ENCODE measurements at places on chromosomes 3 and 15.
A peak's percentile ranks its signal among the peaks of the same experiment; 100 is the strongest.

GRCh38 chr15:31016446-31016915, 25.1 kb upstream of the MTMR10 start:
- DNase-seq: no peak

GRCh38 chr15:40763801-40764628, at the start of gene GCHFR:
GCHFR (plus strand) TSS chr15:40764068; CDS start chr15:40764181, 113 bp downstream.
- DNase-seq: peak; percentile 19

- no peak for DNase-seq
Observed at GRCh38 chr3:123540285-123540684, 44.6 kb downstream of the HACD2 start.

GRCh38 chr15:90482124-90483011, 47.4 kb upstream of the CRTC3 start:
- DNase-seq: peak; percentile 51

- DNase-seq: no peak
Observed at GRCh38 chr3:129184396-129184657, 631 bp upstream of the CNBP start.

DNA sequence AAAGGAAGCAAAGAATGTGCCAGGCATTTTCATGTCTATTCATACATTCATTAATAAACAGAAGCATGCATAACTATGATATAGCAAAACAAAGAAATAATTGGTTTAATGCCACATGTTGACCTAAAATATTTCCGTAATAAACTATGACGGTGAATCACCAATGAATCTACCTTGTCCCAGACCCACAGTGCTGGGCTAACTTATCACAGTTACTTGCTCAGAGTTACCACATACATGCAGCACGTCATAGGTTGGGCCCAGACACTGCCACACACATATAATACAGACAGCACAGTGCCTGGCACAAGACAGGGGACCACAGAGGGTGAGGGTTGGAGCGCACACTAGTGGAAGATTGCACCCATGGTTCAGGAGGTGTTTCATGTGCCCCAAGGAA, 86.9 kb downstream of the ATP1B3 start:
- DNase-seq: no peak

DNA sequence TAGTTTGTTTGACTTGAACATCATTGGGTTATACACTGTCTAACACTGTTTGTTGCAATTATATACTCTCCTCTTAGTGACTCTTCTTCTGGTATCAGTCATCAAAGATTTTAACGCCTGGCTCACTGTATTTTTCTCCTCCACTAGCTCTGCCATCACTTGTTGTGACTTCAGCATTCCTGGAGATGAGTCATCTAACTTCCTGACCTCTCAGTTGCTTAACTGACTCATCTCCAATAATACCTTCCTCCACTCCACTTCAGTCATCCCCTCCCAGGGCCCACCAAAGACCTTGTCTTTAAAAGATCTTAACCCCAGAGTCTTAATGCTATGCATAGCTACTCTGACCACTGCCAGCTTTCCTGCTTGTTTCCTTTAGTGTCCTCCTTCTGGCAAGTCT, 28.6 kb upstream of the CLSTN2 start:
- DNase-seq: no peak

GRCh38 chr15:47460795-47461573, 256.3 kb upstream of the SEMA6D start:
- DNase-seq: no peak

DNA sequence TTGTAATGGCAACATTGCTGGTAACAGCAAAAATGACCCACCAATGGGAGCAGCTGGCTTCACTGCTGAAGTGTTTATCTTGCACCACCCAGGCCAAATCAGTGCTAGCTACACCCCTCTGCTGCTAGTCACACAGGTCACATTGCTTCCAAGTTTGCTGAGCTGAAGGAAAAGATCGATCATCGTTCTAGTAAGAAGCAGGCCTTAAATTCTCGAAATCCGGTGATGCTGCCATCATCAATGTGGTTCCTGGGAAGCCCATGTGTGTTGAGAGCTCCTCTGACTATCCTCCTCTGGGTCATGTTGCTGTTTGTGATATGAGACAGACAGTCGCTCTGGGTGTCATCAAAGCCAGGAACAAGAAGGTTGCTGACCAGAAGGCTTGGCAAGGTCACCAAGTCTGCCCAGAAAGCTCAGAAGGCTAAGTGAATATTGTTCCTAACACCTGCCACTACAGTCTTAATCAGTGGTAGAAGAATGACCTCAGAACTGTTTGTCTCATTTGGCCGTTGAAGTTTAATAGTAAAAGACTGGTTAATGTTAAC, 21.2 kb downstream of the TM4SF4 start:
- no peak for DNase-seq

DNA sequence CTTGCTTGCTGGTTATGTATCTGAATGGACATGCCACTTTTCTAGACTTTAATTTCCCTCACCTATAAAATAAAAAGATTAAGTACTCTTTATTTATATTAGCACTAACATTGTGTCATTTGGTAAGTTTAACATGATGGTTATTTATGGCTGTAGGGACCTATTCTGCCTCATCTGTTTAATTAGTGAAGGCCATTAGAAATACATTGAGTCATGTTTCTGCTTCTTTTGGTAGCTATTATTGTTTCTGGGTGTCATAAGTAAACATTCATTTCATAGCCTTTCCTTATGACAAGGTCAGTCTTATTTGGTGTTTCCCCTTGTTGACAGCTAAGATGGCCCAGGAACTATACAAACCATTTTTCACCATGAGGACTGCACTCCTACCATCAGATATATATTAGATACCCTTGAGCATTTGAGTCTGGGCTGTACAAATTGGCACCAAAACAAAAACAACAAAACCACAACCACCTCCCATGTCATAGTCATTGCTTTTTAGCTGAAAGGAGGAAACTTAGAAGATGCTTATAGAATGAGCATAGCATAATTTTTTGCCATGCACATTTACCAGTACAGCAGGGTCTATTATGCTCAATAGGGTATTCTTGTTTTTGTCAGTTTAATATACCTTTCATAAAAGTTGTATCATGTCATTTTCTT, 39.3 kb downstream of the SRP14 start:
- DNase-seq: no peak

GRCh38 chr15:55253580-55253979, 36.0 kb downstream of the RAB27A start:
- DNase-seq: no peak

- DNase-seq: peak; percentile 42
Observed at GRCh38 chr3:71582036-71582611, 1.4 kb downstream of the FOXP1 start.

- DNase-seq: no peak
Observed at GRCh38 chr3:15905041-15905440, 107.3 kb upstream of the ANKRD28 start.

DNA sequence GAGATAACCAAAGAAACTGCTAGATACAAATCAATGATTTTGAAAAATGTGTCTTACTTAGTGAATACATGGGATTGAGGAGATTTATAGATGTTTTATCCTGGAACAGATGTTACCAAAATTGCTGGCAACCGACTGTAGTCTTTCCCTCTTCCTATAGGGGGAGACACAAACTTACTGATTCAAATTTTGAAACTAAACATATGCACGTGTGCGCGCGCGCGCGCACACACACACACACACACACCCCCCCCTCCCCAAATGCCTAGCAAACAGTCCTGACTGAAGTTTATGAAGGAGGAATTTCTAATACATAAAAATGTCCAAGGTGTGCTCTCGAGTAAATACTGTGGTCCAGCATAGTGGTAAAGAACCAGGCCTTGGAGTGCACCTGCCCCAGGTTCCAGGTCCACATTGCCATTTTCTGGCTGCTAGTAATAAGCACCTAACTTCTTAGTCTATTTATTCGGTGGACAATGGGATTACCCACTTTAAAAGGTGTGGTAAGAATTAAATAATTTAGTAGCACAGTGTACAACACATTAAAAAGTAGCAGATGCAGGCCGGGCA, 18.5 kb upstream of the C3orf62 start:
- no peak for DNase-seq

GRCh38 chr15:87089551-87089950, 1009.9 kb downstream of the AGBL1 start:
- DNase-seq: no peak

DNA sequence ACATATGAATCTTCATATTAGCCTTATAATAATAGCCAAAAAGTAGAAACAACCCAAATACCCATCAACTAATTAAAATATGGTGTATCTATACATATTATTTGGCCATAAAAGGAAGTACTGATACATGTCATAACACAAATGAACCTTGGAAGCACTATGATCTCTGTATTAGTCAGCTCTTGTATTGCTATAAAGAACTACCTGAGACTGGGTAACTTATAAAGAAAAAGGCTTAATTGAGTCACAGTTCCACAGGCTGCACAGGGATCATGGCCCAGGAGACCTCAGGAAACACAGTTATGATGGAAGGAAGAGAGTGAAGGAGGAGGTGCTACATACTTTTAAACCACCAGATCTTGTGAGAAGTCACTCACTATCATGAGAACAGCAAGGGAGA, 16.0 kb upstream of the CCR2 start:
- DNase-seq: no peak

GRCh38 chr15:93289941-93290617, 201.1 kb upstream of the RGMA start:
- no peak for DNase-seq

GRCh38 chr15:23095796-23096195, 40.8 kb downstream of the GOLGA6L1 start:
- DNase-seq: no peak

GRCh38 chr15:74635228-74635627, 19.6 kb downstream of the CLK3 start:
- no peak for DNase-seq

DNA sequence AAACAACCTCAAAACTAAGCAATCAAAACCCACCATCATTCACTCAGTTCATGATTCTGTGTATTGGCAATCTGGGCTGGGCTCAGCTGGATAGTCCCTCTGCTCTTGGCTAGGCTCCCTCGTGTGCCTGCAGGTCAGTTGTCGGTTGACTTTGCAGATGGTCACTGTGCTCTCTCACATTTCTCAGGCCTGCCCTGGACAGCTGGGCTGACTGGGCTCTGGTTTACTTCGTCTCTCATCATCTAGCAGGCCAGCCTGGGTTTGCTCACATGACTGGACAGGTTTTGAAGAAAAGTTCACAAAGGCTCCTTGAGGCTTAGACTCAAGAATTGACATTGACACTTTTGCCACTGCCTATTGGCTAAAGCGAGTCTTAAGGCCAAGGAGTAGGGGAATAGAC, 105.0 kb upstream of the CTNNB1 start:
- no peak for DNase-seq

DNA sequence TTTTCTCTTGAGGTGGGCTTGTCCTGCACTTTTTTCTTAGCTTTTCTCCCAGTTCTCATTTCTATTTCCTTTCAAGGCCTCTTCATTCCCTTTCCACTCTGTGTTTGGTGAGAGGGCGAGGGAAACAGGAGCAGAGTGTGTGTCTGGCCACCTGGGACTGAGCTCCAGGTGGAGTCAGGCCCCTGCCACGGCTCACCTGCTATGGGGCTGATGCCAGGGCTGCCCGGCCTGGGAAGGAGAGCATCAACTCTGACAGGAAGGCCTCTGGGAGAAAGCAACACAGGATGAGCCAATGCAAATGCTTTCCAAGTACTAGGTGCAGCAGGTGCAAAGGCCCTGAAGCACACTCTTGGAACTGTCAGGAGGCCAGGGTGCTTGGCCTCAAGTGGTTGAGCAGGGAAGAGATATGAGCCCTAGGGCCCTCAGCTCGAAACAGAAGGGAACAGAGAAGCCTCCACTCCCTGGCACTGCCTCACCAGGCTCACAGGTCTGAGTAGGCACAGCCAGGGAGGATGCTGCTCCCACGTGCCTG, 27.3 kb upstream of the DUSP7 start:
- no peak for DNase-seq

GRCh38 chr3:40310705-40311104, 1.2 kb downstream of the EIF1B start:
- DNase-seq: no peak

DNA sequence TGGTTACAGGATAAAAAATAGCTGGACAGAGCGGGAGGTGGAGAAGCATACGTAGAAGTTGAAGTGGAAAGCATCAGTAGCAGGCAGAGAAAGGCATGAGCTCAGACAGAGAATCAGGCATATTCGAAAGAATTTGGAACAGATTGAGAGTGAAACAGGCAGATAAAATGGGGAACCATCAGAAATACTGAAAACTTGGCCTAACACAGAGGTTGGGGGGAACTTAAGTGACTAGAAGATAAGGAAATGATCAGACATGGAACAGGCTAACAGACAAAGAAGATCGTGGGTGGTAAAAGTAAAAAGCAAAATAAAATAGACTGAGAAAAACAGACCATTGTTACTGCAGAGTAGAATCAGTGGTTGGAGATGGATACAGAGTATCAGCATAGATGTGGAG, 32.9 kb downstream of the GTF2E1 start:
- no peak for DNase-seq

GRCh38 chr3:43581343-43581742, 40.5 kb downstream of the ANO10 start:
- no peak for DNase-seq

DNA sequence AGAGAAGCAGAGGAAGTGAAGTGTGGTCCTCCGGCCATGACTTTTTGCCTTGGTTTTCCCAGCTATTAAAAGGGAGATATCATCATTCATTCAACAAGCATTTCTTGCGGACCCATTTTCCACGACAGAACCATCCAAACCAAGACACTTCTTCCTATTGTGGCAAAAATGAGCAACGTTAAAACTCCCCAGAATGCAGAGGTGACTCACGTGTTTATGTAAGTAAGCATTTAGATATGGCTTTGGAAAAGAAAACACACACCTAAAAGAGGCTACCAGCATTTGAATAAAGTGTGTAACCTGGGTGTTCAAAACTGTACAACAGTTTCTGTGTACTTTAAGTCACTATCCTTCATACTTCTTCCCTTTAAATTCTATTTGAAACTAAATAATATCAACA, 181.3 kb downstream of the RORA start:
- no peak for DNase-seq

DNA sequence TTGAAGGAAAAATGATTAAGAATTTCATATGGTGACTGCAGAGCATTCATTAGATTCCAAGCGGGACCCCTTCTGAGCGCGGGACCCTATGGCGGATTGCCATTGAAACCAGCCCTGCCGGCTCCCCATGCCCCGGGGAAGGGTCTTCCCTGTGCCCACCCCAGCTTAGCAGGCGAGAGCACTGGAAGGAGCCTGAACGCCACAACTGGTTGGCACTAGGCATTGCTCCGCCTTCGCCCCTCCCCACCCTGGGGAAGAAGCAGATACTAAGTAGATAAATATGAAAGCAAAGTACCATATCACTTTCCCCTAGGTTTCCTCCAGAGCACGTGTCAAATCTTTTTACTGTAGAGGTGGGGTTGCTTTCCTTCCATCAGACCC, 70.7 kb downstream of the CYP19A1 start:
- peak; percentile 20 for DNase-seq

DNA sequence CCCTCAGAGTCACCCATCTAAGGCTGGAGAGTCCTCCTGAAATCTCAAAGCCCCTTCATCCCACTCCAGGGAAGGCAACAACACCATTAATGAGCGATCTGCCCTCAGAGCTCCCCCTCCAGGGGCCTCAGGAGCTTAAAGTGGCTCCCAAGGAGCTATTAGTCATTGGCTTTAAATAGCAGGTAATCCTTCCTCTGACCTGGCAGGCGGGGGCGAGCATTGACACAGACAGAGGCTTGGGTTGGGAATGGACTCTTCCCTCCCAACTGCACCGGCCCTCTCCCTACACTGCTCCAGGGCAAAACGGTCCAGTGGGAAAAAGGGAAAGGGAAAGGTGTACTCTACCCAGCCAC, 1.4 kb downstream of the MFGE8 start:
- no peak for DNase-seq

GRCh38 chr3:71509066-71509465, 74.5 kb downstream of the FOXP1 start:
- no peak for DNase-seq

All from caudate nucleus (tissue), 63 donors.